ENCODE measurements at places on chromosomes 3 and 15.

GRCh38 chr3:197424266-197424665 lies 125.9 kb upstream of the DLG1 start:
- DNase-seq = no peak
- H3K27ac ChIP-seq = no peak overlapping the region
- no peaks in the 10 kb centered on the region for H3K4me1 ChIP-seq
- no peak overlapping the region for H3K4me3 ChIP-seq

DNA sequence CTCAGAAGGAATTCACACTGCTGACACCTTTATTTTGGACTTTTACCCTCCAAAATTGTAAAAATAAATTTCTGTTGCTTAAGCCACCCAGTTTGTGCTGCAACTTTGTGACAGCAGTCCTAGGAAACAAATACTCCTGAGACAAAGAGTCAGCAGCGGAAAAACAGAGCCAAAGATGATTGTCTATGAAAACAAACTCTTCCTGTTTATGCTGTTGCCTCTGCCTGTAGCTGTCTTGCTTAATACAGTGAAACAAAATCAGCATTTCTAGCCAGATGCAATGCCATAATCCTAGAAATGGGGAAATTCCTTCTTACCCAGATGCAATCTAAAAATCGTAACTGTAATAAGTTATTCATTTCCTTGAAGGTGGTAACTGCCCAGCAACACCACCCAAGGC lies 387.5 kb upstream of the ATP11B start:
- H3K27me3 ChIP-seq = no peaks in the 10 kb centered on the region
- H3K4me1 ChIP-seq = no peaks in the 10 kb centered on the region
- no peak overlapping the region for H3K4me3 ChIP-seq
- DNase-seq = no peak
- H3K36me3 ChIP-seq = no peaks in the 10 kb centered on the region

GRCh38 chr3:86929046-86929445 lies 61.9 kb downstream of the VGLL3 start:
- no peak for DNase-seq
- no peaks in the 10 kb centered on the region for H3K36me3 ChIP-seq
- no peaks in the 10 kb centered on the region for H3K4me1 ChIP-seq

GRCh38 chr3:194537732-194538247 lies 51.0 kb upstream of the ATP13A3 start:
- no peak overlapping the region for H3K27ac ChIP-seq
- peaks cover 12% of the 10 kb centered on the region for H3K4me1 ChIP-seq
- H3K27me3 ChIP-seq = no peaks in the 10 kb centered on the region
- no peaks in the 10 kb centered on the region for H3K36me3 ChIP-seq
- no peak overlapping the region for H3K4me3 ChIP-seq
- no peak for DNase-seq

DNA sequence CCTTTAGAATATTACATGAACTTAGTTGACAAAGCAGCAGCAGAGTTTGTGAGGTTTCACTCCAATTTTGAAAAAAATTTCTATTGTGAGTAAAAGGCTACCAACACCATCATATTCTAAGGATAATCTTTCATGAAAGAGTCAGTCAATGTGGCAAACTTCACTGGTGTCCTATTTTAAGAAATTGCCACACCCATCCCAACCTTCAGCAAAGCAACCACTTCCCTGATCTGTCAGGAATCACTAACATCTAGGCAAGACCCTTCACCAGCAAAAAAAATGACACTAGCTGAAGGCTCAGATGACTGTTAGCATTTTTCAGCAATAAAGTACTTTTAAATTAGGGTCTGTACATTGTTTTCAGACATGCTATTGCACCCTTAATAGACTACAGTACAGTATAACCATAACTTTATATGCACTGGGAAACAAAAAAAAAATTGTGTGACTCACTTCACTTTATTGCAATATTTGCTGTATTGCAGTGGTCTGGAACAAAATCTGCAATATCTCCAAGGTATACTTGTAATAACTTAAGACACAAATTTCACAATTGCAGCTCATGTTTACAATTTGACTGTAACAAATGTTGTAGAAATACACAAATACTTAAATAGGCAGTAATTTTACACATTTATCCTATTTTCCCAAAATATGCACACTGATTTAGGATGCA lies 38.9 kb upstream of the ALCAM start:
- no peak overlapping the region for H3K4me3 ChIP-seq
- H3K27ac ChIP-seq = no peak overlapping the region
- DNase-seq = no peak
- H3K27me3 ChIP-seq = no peaks in the 10 kb centered on the region
- H3K36me3 ChIP-seq = no peaks in the 10 kb centered on the region

GRCh38 chr3:67016522-67017080 lies 18.5 kb downstream of the KBTBD8 start:
- no peak for DNase-seq
- H3K27ac ChIP-seq = no peak overlapping the region
- no peaks in the 10 kb centered on the region for H3K36me3 ChIP-seq
- no peak overlapping the region for H3K4me3 ChIP-seq
- peaks cover 5% of the 10 kb centered on the region for H3K4me1 ChIP-seq

DNA sequence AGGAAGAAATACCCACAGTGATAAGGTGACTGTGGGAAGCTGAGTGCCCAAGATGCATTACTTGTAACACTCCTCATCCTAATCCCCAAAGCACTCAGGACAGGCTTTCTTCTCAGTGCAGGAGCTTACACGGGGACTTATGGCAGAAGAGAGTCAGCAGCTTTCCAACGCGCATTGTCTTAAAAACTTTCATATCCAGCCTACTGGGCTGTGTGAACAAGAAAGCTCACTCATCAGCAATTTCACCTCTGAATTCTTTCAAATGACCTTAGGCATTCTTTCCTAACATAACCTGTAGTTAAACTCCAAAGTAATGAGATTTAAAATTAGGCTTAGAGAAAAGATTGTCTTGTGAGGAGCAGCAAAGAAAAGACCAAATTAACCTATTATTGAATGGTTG lies 132.3 kb downstream of the KCNAB1 start:
- H3K4me1 ChIP-seq = no peaks in the 10 kb centered on the region
- H3K27ac ChIP-seq = no peak overlapping the region
- H3K27me3 ChIP-seq = no peaks in the 10 kb centered on the region
- no peaks in the 10 kb centered on the region for H3K36me3 ChIP-seq
- no peak overlapping the region for H3K4me3 ChIP-seq
- DNase-seq = no peak

- H3K4me3 ChIP-seq = no peak overlapping the region
- H3K27me3 ChIP-seq = no peaks in the 10 kb centered on the region
- peaks cover 14% of the 10 kb centered on the region for H3K36me3 ChIP-seq
- H3K4me1 ChIP-seq = peaks cover 43% of the 10 kb centered on the region
- H3K27ac ChIP-seq = no peak overlapping the region
Measured at GRCh38 chr3:33810545-33810944, 12.1 kb downstream of the PDCD6IP start.

DNA sequence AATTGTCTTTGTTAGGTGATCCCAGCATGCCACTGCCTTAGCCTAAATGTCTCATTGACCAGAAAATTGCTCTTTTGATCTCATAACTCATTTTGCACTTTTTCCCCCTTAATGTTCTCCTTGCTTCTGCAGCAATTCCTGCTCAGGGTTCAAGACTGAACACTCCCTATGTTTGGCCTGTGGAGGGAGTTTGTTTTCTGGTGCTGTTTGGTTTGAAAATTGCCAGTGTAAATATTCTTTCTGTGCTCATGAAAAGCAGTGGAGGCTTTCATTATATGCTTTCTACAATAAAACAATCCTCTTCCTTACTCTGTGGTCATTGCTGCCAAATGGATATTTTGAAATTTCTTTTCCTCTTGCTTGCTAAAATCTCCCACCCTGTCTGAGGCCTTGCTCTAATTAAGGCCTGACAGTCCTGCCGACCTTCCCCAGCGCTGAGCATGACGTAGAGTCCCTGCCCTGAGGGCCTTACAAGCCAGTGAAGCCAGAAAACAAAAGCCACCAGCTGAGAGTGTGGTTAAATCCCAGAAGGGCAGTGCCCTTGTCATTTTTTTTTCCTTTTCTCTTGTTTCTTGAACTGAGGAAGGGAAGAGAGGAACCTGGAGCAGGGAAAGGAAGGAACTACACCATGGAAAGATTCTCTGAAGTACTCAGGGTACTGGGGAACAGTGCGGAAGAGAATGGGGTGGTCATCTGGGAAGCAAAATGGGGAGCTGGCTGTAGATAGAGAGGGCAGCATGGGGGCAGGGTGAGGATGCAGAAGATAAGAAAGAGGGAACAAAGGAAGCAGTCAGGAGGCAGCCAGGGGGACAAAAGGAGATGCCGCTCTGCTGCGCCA lies 24.8 kb downstream of the ZBTB38 start:
- no peak for DNase-seq
- peaks cover 9% of the 10 kb centered on the region for H3K36me3 ChIP-seq
- peaks cover 19% of the 10 kb centered on the region for H3K4me1 ChIP-seq
- no peaks in the 10 kb centered on the region for H3K27me3 ChIP-seq

DNA sequence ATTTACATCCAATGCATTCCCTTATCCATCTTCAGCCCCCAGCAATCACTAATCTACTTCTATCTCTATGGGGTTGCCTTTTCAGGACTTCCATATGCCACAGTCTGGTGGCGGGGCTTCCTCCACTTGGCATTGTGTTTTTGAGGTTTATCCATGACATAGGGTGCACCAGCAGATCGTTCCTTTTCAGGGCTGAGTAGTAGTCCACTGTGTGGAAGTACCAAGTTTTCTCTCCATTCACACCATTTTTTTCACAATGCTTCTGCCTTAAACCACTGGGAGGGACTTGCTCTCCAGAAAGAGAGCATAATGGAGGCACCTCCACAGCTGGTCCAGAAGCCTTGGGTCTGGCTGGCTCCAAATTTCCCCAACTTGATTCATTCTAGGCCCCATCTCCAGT lies 144.0 kb upstream of the IQSEC1 start:
- no peaks in the 10 kb centered on the region for H3K36me3 ChIP-seq

DNA sequence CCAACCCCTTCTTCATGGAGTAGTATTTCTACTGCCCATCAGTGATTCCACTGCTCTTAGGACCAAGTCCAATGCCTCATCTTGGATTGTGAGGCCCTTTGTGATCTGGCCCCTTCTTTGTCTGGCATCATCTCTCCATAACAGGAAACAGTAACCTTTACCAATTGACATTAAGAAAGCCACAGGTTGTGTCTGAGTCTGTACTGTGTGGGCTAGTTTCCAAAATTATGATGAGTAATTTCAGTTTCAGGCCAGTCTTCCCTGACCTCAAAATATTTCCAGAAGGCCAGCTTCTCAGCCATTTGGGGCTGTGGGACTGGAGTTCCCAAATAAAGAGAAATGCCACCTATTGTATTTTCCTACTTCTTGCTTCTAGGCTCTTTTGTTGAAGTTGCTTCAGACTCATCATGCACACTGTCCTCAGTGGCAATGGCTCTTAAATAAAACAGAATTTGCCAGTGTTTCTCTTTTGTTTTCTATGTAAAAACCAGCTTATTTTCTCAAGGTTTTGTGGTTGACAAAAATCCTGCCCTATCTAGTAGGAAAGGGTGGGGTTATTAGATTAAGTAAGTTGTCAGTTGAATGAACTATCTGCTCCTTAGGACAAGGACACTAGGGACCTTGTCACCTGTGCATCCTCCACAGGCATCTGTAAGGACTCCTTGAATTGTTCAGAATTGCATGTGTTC lies 47.0 kb upstream of the ACKR4 start:
- no peaks in the 10 kb centered on the region for H3K36me3 ChIP-seq
- H3K27ac ChIP-seq = no peak overlapping the region
- H3K27me3 ChIP-seq = no peaks in the 10 kb centered on the region

GRCh38 chr3:170766253-170766652 lies 103.7 kb downstream of the RPL22L1 start:
- H3K4me1 ChIP-seq = no peaks in the 10 kb centered on the region
- no peak overlapping the region for H3K4me3 ChIP-seq
- no peaks in the 10 kb centered on the region for H3K36me3 ChIP-seq
- no peak for DNase-seq

DNA sequence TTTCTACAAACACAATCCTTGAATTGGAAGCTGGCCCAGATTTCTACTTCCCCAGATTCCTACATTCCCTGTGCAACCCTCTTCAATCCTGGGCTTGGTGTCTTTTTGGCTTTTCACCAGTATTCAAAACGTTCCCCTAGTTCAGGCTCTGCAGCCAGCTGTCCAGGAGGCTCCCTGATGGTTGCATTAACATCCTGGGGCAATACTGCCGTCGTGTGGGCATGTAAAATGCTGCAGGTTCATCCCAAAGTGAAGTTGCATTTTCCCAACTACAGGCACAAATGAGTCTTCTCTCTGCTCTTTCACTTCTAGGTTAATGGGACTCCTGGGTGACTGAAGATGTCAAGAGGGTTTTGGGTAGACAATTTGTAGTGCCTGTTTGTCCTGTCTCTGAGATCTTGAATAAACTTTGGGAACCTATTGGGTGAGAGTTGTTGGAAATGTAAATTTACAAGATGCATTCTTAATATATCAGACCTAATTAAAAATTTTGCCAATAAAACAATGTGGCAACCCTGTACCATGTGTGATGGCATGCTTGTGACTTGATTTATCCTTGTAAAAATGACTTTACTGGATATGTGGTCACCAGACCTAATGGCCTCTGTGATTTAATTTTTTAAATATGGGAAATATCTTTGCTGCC lies 28.6 kb downstream of the SOX14 start:
- no peak for DNase-seq
- no peak overlapping the region for H3K4me3 ChIP-seq
- H3K27me3 ChIP-seq = no peaks in the 10 kb centered on the region
- H3K27ac ChIP-seq = no peak overlapping the region
- H3K36me3 ChIP-seq = no peaks in the 10 kb centered on the region

DNA sequence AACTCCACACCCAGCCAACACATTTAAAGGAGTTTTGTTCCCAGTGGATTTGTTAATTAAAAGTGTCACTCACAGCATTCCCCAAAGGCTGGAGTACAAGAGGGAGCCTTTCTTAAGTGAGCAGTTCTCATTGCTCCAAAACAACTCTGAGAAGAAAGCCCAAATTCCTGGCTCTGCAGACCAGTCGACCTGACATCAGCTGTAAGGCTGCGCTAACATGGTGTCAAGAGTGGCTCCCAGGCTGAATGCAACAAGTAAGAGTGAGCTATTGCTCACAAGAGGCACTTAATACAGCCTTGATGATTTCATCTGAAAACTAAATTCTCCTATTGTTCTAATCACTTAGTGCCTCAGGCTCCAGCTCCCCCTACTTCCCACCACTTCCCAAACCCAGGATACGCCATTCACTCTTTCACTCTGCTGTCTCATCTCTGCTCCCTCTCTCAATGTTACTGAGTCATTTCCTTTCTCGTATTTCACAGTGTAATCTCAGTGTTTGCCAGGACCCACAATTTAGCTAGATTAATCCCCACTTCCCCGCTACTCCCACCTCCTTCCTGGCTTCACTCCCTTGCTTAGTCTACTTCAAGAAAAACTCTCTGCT lies 81.8 kb downstream of the WWTR1 start:
- H3K4me3 ChIP-seq = no peak overlapping the region
- no peaks in the 10 kb centered on the region for H3K36me3 ChIP-seq
- no peaks in the 10 kb centered on the region for H3K27me3 ChIP-seq
- H3K4me1 ChIP-seq = peaks cover 78% of the 10 kb centered on the region
